ENCODE measurements at places on chromosomes 2 and 18.
A peak's percentile ranks its signal among the peaks of the same experiment; 100 is the strongest.

DNA sequence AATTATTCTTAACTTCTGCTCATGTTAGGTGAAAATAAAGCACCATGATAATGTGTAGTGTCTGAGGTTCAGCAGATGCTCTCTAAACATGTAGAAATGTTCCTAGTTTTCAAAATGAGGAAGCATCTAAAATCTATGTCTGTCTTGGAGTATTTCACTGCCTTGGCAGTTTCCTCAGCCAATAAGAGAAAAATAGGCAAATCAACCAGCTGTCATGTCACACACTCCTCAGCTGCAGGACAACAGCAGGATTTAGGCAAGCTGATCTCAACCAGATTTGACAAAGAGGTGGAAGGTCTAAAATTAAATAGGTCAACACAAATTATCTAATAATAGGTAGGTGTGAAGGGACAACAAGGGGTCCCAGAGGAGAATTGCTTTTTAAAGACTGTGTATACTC is 164.1 kb upstream of the BOD1L2 start:
- DNase-seq = no peak

GRCh38 chr2:176742271-176742670 is 470.3 kb upstream of the HNRNPA3 start:
- DNase-seq = no peak

DNA sequence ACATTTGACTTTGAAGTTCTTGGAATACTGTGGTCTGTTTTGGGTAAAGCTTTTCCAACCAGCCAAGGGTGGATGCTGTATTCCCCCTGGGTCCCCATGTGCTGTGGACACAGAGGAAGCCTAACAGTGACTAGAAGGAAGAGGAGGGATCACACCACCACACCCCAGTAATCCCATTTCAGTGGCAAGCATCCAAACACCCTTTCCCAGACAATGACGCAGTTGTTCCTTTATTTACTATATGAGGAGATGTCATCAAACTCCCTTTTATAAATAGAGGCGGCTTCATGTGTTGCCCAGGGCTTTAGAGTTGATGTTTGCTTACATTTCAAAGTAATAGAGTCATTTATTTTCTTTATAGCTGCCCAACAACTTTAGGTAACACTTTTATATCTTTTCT is 959.4 kb upstream of the GYPC start:
- no peak for DNase-seq

DNA sequence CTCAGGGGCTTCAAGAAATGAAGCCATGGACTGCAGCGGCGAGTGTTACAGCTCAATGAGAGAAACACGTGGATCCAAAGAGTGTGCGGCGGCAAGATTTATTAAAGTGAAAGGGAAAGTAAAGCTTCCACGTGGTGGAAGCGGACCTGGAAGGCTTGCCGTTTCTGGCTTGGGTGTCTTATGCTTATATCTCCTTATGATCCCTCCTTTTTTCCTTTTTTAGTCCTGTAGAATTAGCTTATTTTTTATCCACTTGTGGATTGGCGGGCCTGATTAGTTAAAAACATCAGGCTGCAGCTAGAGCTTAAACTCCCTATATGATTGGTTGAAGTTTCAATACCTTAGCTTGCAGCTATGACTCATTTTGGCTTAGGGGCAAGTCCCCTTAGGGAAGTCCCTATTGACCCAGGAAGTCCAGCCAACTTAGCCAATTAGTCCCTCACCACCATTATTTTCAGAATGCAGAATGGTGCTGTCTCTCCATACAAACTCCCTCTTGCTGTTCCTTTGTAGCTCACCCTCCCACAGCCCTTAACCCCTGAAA is 11.6 kb upstream of the HNMT start:
- DNase-seq = no peak

GRCh38 chr2:179251870-179252269 is 12.8 kb downstream of the SESTD1 start:
- DNase-seq = no peak

DNA sequence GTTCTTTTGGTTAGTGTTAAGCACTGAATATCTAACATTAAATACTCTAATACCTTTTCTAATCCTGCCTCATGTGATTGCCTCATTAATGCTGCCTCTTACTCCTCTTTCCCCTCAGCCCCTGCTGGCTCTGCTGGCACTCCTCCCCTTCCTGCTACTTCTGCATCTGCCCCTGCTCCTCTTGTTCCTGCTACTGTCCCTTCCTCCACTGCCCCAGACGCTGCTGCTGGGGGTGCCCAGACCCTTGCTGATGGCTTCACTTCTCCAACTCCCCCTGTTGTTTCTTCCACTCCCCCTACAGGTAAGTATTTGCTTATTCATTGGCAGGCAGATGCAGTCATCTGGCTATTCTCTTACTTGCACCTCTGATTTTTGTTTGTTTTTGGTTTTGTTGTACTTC is 68.5 kb downstream of the ABI2 start:
- DNase-seq = no peak

DNA sequence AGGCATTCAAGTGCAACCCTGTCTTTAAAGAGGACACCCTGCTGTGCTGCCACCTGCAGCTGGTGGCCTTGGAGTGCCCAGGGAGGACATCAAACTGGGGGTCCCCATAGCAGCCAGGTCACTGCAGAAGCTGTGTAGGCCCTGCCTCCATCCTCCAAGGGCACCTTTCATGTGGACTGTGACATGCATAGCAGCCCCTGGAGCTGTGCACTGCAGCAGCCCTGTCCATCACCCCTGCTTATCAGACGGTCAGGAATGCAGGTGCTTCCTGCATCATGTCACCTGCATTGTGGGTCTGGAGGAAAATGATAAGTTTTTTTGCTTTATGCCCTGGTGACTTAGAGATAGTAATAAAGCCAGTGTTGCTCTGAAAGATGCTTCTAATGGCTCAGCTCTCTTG is 155.7 kb downstream of the DYSF start:
- DNase-seq = no peak

- no peak for DNase-seq
These were observed 1603.8 kb upstream of the ACVR2A start for GRCh38 chr2:146241023-146241422.

GRCh38 chr18:79916546-79917168 is 34.8 kb downstream of the SLC66A2 start:
- DNase-seq = no peak

- DNase-seq = no peak
These were observed 1385.6 kb upstream of the SLC39A10 start for GRCh38 chr2:194271293-194271961.

DNA sequence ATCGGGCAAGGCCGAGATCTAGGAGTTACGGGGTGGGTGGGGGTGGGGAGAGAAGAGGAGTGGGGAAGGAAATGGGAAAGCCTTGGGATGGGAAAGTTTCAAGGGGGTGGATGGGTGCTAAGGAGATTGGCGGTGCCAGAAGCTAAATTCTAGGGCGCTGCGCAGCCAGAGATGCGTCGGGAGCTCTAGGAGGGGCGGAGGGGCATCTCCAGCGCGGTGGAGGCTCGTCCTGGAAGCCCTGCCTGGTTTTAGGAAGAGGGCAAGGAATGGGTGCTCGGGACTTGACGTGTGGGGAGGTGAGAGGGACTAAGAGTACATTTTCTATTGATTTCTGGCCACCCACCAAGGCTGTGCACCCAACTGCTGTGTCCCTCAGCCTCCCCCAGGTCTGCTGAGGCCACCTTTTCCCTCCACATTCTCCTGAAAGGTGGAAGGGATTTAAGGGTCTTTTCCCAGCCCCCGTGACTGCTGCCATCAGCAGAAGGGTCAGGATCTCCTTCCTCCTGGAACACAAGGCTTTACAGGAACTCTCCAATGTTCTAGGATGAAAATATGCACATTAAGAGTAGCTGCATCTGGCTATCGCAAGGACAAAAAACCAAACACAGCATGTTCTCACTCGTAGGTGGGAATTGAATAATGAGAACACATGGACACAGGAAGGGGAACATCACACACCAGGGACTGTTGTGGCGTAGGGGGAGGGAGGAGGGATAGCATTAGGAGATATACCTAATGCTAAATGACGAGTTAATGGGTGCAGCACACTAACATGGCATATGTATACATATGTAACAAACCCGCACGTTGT is 1.4 kb downstream of the C2orf72 start:
- no peak for DNase-seq

DNA sequence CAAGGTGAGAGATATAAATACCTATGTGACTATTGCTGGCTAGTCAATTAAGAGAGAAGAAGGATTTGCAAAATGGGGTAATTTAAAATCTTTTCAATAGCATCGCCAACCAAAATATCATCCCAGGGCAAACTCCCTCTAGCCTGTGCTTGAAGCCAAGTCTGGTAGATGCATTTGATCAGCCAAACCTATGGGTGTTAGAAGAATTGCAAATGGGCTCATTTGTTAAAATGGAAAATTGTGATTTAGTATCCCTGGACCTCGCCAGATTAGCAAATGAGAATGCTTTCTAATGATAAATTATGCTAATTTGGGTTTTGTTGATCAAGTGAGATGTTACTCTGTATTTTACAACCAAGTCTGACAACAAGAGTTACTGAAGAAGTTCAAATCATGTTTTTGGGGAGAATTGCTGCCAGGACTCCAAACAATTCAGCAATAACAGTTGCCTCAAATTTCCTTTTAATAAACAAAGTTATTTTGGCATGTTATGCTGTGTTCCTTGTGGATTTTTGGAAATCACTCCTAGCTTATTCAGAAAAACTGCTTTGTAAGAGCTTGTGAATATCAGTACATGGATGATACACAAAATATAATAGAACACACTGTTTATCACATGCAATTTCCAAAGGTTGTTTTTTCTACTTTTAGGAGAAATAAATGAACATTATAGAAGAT is 272.5 kb upstream of the PARD3B start:
- no peak for DNase-seq

- no peak for DNase-seq
These were observed 6.6 kb downstream of the GAD1 start for GRCh38 chr2:170823088-170823897.

DNA sequence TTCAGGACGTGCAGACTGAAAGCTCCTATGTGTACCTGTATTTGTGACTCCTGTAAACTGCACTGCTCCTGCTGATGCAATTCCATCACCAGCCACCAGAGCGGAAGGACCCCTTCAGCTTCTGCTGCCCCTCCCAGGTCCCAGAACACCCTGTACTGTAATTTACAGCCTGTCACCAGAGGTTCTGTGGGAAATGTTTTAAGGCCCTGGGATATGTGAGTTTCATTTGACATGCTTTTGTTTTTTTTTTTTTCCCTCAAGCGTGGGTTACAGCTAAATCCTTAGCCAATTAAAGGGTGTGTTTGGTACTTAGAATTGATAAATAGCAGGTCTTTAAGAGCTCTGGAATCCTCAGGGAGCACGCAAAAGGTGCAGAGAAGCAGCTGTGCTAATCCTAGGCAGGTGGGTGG is 79.4 kb downstream of the KCTD1 start:
- DNase-seq = peak; percentile 74

DNA sequence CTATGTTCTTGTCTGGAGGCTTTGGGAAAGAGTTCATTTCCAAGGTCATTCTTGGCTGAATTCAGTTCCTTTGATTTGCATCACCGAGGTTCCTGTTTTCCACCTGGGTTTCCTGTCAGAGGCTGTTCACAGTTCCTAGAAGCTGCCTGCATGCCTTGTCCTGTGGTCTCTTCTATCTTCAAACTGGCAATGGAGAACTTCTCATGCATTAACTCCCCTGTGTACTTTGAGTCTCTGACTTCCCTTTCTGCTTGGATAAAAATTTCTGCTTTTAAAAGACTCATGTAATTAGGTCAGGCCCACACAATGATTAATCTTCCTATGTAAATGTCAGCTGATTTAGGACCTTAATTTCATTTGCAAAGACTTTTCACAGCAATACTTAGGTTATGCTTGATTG is 499.3 kb upstream of the FANCL start:
- no peak for DNase-seq

GRCh38 chr2:235002198-235003095 is 50.6 kb downstream of the SH3BP4 start:
- DNase-seq = no peak

GRCh38 chr2:127700527-127701192 is 637 bp upstream of the SFT2D3 start:
- no peak for DNase-seq

DNA sequence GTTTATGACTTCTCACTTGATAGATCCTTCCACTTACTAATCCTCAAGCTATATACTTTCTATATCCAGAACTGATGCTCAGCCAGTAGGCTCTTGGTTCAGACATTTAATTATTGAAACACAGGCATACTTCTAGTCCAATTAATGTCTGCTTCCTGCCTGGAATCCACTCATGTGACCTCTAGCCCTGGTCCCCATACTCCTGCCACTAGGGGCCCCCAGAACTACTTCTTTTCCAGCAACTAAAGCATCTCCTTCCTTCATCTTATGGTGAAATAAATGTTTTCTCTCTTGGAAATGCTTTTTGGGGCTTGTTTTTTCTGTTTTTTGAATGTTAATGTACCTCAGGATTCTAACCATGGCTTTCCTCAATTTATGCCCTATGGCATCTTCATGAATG is 527.6 kb downstream of the SATB2 start:
- no peak for DNase-seq

DNA sequence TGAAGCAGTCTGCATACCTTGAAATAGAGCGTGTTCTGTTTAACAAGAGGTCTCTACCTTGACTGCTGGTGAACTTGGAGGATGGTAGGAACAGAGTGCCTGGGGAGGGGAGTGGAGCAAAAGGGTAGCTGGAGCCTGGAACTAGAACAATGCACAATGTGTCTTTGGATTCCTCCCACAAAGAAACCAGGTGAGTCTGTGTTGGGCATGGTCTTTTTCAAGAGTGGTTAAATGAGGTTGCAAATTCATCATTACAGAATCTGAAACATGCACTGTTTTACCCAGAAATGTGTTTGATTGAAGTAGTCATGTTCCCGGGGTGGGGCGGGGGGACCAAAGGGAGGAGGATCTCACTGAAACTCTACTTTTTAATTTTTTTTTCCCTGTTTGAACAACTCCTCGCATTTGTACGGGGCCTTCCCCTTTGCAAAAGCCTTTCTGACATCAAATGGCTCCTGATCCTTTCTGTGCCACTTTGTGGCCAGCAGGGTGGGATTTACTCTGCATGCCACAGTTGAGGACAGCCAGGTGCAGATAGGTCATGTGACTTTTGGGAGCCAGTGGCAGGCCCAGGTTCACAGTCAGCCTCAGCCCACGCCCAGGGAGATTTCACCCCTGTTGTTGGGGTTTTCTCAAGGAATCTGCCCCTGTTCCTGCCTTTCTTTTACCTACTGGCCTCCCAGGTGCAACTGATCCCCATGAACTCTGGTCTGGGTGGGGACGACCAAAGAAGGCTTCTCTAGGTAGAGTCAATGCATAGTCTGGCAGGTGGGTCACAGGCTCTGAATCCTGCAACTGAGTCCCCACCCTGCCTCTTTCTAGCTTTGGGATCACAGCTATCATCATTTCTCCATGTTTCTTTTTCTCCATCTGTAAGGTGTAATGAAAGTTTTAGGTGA is 28.2 kb downstream of the MYCN start:
- no peak for DNase-seq

- no peak for DNase-seq
These were observed 3.2 kb downstream of the XPO1 start for GRCh38 chr2:61534926-61535325.
